ENCODE measurements at places on chromosomes 2 and 18.

GRCh38 chr2:72689579-72690195 lies 136.1 kb downstream of the EXOC6B start:
- no peak for DNase-seq

DNA sequence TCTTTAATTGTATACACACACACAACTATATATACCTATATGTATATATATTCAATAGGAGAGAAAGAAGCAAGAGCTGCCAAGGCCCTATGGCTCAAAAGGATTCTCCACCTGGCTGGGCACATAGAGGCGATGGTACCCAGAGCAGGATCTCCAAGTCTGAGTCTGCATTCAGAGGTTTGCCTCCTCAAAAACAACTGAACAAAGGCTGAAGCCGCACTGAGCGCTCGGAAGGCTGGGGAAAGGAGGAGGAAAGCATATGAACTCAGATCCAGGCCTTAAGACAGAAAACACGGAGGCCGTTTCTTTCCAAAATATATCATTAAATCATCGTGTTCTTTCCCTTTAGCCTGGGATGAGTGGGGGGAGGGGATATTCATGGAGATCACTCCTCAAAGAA lies 3.6 kb downstream of the HOXD12 start:
- DNase-seq = no peak

DNA sequence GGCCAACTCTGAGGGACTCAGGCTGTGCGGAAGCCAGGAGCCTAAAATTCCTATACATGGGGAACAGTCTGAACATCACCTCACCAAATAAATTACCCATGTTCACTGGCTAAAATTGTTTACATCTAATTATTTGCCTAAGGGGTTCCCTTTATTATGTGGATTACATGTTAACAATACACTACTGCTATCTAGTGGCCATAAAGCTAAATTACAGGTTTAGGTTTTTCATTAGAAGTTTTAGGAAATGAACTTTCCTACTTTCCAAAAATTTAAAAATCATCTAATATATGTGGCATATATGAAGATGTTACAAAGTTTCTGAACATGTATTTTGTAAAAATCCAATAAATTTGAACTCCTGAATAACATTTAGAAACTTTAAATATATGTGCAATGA lies 40.3 kb downstream of the PLA2R1 start:
- no peak for DNase-seq

DNA sequence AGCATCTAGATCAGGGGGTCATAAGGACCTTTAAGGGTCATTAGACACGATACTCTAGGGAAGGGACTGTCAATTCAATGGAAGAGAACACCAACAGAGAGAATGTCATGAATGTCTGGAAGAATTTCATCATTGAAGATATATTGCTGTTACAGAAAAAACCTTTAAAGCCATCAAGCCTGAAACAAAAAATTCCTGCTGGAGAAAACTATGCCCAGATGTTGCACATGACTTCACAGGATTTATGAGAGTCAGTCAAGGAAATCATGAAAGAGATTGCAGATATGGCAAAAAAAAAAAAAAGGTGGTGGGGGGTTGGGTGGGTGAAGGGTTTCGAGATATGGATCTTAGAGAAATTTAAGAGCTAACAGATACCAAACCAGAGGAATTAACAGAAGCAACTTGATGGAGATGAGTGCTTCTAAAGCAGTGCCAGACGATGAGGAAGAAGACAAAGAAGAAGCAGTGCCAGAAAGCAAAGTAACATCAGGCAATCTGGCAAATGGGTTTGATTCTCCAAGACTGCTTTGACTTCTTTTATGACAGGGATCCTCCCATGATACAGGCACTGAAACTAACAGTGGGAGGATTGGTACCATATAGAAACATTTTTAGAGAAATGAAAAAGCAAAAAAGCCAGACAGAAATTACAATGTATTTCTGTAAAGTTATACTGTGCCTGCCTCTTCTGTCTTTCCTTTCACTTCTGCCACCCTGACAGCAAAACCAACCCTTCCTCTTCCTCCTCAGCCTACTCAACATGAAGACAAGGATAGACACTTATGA lies 28.5 kb downstream of the MAP4K3 start:
- no peak for DNase-seq

DNA sequence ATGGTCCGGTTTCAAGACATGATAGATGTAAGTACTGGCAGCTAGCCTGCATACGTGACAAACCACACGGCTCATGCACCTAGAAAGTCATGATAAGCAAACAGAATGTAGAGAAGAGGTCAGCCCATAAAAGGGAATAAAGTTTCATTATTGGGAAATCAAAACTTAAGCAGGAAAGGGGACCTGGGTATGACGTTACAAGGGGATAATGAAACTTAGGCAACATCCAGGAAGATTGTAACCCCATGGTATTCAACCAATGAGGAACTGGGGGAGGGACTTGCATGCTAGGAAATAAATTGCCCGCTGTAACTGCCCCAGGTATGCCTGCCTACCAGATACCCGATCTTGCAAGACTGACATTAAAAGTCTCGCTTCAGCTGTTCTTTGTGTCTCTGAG lies 1679.0 kb downstream of the SUCLG1 start:
- no peak for DNase-seq

Data from RKO (cell line).